ENCODE measurements at places on chromosomes 5 and 9.

GRCh38 chr5:6719417-6719816 is 6.2 kb downstream of the TENT4A start:
- DNase-seq: no peak

GRCh38 chr5:95142145-95142544 is 142.7 kb downstream of the MCTP1 start:
- DNase-seq: no peak

DNA sequence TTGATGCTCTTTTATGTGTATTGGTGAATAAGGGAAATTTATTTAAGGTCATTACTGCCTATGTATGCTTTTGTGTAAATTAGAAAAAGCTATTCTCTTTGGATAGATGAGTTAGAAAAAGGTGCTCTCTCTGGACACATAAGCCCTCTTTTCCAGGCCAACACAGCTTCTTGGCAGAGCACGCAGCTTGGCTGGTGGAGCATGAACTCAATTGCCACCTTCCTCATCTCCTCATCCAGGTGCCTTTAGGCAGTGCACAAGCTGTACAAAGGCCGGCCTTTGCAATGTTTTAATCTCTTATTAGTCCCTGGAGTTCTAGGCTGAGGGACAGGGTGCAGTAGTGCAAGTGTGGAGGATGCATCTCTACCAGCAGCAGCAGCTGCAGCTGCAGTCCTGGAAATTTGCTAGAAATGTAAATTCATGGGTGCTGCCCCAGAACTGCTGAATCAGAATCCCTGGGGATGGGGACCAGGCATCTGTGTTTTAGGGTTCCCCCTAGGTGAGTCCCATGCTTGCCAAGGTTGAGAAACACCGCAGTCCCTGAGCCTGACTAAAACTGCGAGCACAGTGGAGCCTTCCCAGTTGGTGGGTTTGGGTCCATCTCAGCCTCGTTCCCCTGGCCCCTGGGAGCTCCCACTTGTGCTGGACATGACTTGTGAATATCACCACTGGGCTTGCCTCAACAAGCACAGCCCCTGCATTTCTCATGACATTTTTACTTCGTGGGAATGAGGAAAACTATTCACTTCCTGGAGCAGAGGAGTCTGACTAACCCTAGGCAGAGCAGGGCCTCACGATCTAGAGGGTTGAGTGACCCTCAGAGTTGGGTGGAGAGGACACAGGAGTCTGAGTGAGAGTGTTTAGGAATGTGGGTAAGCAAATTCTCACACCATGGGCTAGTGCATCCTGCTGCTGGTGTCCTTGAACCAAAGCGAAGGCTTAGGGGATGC is 272.3 kb downstream of the ZSWIM6 start:
- no peak for DNase-seq

DNA sequence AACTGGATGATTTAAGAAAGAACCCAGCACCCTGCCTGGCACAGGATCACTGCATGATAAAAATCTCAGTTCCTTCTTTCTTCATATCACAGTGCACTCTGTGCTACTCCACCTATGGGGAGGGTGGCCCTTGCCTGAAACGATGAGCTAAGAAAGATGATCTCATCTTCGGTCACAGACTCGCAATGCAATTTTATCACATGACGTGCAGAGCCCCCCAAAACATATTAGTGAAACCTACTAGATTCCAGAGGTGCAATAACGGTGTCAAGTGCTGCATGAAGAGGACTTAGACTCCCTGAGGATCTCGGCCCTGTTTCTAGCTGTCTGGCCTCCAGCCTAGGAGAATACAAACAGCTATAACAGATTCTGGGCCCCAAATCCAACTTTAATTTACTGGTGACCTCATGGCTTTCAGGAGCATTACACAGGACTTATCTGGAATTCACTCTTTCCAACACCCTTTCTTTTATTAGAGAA is 104.0 kb downstream of the EBF1 start:
- no peak for DNase-seq

DNA sequence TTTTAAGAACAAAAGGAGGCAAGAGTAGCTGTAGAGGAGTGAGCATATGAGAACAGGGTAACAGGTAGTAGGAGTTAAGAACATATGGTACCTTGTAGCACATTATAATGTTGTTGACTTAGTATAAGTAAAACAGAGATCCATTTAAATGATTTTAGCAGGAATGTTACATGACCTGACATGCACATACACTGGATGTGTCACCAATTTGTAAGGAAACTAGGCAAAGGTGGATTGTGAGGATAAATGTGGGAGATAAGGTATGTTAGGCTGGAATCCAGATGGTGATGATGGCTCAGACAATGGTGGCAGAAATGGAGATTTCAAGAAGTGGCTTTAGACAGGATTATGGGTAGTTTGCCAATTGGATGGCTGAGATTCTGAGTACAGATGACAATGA is 443.1 kb upstream of the DAB2 start:
- no peak for DNase-seq

DNA sequence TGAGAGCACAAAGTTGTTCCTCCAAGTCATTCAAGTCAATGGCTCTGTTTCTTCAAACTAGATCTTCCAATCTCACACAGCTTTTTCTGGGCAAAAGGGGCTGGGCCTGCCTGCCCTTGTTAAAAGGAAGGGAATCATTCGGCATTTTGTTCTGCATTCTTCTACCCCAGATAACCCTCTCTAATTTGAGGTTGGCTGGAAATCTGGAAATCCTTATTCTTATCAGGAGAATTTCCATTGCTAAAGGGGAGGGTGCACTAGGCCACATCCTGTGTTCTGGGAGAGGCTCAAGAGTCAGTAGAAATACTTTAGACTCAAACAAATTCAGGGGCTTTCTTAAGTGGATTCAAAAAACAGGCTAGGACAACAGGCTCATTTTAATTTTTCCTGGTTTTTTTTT is 384.7 kb upstream of the ZNF462 start:
- DNase-seq: no peak

- DNase-seq: no peak
Measured at GRCh38 chr9:94801234-94801633, 74.7 kb downstream of the AOPEP start.

DNA sequence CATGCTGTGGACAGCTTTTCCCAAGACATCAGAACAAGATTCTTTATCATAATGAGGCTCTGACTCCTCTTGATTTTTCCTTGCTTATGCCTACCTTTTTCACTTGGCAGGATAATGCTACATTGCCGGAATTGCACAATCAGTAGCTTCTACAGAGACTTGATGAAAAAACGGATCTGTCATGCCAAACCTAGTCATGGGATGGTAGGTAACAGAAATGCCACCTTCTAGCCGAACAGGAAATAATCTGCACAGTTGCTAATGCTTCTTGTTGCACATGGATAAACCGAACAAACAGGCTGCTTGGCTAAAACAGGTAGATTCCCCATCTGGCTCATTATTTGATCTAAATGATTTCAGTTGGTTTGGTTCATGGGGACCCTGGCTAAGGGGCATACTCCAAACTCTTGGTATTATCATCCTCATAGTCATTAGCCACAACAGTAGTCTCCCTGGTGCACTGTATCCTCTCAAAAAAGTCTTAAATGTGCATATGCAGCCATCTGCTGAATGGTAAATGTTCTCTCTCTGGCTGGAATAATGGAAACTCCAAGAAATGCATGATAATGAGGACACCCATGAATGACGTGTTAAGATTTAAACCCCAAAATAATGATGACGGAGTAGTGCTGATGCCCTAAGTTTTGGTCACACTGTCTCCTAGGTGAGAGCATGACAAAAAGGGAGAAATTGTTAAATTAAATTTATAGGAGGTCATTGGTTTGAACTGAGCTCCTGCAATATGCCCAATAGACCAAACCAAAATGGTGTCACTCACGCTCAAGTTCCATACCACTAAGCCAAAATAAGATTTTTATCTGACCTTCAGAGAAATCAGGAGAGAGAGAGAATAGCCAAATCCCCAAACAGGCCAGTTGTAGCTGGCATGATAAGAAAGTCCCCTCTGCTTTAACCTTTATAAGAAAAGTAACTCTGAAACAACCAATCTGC is 47.0 kb downstream of the RAPGEF1 start:
- no peak for DNase-seq

- DNase-seq: peak; percentile 27
Measured at GRCh38 chr5:36152324-36153297, 700 bp downstream of the SKP2 start.

DNA sequence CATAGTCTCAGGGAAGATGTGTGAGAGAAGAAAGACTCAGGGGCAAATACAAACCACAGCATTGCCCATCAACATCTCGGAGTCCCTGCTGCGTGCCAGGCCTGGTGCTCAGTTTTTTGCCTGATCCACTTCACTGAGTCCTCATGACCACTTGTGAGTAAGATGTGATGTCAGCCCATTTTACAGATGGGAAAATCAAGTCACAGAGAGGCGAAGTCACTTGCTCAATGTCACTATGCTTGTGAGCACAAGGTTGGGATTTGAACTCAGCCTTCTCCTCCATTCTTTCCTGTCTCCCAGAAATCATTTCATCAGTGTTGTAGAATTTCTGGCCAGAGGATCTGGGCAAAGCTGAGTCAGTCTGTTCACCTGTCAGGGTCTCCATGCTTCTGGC is 34.6 kb upstream of the PSD2 start:
- no peak for DNase-seq

DNA sequence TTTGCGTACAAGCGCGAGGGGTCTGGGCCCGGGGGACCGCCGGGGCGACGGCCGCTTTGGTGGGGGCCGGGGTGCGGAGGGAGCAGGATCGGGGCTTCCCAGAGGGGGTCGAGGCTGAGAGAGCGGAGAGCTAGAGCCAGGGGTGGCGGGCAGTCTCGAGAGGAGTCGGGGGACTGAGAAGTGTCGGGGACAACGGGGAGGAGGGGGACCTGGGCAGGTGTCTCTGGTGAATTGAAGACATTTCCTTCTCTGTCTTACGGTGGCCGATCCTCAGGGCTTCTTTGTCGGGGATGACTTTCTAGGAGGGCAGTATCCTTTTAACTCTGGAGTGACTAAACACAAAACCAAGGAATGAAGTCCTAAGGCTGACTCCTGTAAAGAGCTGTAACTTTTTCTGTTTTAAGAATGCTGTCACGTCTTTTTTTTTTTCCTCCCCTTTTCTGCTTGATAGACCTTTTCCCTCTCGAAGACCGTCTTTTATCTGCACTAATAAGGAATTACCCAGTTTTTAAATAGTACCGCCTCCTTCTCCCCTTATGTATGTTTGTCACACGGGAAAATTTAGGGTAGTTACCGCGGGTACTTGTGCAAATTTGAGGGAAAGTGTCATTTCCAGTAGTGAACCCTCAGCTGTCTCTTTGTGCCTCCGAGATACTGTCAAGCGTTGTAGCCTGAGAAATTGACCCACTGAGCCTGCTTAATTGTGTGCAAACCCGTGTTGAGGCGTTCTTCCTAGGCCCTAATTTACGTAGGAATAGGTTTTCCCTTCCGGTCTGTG is 822 bp downstream of the DENND4C start:
- DNase-seq: peak; percentile 29

- DNase-seq: no peak
Measured at GRCh38 chr9:134800791-134801339, 79.7 kb upstream of the FCN2 start.

GRCh38 chr5:140258016-140258415 is 44.9 kb downstream of the PFDN1 start:
- no peak for DNase-seq

GRCh38 chr9:30504502-30504905 is 1879.9 kb upstream of the ACO1 start:
- no peak for DNase-seq

DNA sequence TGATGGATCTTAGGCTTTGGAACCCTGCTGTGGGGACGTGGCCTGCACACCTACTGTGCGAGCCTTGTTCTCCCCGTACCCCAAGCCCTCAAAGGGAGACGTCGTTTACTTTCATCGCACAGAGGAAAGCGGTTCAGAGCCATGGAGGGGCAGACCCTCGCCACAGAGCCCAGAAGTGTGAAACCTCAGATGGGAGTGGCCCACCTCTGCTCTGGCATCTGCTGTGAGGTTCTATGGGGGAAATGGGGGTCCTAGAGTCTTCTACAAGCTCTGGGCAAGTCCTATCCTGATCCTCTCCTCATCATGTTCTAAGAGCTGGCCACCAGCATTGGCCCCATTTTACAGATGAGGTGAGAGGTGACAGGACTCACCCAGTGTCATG is 3.7 kb upstream of the RNF44 start:
- no peak for DNase-seq

GRCh38 chr5:168334695-168335094 is 43.2 kb downstream of the WWC1 start:
- no peak for DNase-seq

- DNase-seq: no peak
Measured at GRCh38 chr9:81556923-81557322, 132.4 kb downstream of the TLE1 start.

DNA sequence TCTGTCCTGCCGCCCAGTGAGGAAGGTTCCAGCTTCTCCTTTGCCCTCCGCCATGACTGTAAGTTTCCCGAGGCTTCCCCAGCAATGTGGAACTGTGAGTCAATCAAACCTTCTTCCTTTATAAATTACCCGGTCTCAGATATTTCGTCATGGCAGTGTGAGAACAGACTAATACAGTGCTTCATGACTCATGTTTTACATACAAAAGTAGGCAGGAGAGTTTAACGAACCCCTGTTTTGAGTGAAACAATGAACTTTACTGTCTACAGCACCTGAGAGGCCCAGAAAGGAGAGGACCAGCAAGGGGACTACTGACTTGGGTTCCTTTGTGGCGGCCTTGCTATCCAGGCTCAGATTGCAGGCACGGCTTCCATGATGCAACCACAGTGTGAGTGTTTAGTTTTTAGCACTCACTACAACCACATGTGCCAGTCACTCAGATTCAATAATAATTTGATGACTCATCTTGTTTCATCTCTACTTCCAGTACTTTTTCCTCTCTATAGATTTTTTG is 139.1 kb upstream of the CLINT1 start:
- no peak for DNase-seq

All from germinal center (tissue), 1 donor.